ENCODE measurements at places on chromosomes 2 and 18.
A peak's percentile ranks its signal among the peaks of the same experiment; 100 is the strongest.

DNA sequence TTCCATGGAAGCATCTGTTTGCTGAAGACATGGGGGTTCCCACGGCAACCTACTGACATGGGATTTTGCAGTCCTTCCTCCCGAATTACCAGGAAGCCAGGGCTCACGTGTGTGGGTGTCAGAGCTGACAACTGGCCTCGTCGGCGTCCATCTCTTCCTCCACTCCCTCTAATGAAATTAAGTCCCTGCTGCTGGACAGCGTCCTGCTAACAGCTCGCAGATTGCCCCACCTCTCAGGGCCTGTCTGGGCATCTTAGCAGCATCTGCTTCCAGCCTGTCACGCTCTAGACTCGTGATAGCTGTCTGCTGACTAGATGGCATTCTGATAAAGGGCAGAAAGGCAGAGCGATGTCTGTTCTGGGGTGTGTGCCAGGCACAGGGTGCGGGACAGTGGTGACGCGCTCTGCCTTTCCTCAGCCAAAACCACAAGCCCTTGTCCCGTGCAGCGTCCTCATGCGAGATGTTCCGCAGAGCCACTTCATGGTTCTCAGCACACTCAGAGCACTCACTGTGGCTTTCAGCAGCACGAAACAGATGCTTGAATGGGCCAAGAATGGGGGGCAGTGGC lies 161.1 kb downstream of the ARL4C start:
- peak; percentile 85 for DNase-seq

- DNase-seq, result no peak
Measured at GRCh38 chr2:3913166-3913565, 209.8 kb downstream of the DCDC2C start.

GRCh38 chr2:190843890-190844699 lies 36.5 kb upstream of the GLS start:
- DNase-seq, result no peak

DNA sequence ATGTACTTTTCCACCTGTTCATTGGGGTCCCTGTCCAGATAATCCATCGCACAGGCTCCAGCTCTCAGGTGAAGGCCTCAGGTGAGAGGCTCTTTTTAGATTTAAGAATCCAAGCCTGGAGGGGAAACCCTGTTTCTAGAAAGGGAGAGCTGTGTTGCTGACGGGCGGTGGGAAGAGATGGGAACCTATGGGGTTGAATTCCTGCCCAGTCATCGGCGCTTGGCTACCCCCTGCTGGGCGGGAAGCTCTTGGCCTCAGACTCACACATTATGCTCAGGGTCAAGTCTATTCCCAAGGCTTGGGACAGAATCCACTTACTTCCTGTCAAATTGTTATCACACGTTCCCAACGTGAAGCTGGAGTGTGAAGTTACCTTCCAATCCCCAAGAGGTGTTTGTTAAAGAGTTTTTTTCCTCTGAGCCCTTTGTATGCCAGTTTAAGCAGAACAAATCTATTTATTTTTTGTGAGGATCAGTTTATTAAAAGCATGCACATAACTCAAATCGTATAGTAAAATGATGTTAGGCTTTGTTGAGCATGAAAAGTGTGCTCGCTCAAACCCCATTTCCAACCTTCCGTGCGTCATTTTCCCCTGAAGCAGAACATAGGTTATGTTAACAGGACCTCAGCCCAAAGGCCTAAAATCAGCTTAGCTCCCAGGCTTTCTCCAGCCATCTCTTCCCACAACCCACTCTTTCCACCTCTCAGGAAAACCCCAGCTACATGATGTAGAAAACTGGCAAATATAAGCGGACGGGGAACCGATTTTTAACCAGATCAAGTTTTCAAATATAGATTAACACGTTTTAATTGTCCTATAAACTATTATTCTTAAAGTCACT lies 181.7 kb upstream of the ETAA1 start:
- no peak for DNase-seq

DNA sequence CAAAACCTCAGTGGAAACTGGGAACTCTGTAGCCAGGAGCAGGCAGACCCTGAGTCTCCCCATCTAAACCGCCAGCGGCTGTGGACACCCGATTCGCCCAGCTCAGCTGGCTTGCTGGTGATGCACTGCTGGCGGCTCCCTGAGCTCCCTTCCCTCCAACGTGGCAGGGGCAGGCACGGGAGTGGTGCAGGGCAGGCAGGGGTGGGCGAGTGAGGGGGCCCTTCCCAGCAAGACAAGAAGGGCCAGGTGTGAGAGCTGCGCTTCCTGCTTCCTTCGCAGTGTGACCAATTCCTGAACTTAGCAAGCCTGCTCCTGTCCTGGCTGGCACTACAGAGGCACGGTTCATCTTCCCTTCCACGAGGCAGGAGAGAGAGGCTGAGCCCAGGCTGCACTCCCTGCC lies 12.3 kb upstream of the SEMA4C start:
- DNase-seq, result no peak

DNA sequence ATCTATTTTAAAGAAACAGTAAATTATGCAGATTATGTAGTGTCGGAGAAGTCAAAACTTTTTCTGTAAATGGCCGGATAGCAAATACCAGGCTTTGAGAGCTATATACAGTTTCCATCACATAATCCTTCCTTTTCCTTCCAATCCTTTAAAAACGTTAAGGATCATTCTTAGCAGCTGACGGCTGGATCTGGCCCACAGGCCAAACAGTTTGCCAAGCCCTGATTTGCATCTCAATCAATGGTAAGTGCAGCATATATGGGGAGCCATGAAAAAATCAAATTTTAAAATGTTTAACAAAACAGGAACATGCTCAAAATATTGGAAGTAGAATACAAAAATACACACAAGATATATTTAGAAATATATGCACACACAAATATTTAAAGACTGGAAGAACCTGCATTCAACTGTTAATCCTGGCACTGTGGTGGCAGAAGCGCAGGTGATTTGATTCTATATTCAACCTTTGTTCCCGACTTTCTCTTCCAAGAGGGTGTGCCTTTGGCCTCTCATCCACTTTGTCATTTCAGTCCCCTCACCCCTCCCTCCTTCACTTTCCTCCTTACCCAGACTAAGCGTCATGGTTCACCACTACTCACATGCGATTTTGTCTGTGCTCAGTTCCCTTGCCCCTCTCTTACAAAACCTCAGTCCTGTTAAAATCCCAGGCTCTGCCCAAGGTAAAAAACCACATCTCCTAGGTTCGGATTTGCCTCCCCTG lies 27.3 kb downstream of the NDUFA10 start:
- no peak for DNase-seq

DNA sequence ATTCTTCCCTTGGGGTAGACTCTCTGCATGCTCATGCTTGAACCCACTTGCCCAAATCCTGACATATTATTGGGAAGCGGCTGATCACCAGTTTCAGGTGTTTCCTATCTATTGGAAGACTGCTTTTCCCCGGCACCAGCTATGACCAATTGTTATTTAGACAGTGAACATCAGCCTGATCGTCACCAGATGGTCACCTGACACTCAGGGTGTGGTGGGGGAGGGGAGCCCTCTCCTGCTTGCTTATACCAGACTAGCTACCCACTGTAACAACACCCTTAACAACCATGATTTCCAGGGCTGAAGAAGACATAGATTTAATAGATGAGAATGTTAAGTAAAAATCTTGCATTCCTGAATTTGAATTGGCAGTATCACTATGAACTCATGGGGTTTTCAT lies 44.3 kb downstream of the RBM43 start:
- DNase-seq, result no peak

DNA sequence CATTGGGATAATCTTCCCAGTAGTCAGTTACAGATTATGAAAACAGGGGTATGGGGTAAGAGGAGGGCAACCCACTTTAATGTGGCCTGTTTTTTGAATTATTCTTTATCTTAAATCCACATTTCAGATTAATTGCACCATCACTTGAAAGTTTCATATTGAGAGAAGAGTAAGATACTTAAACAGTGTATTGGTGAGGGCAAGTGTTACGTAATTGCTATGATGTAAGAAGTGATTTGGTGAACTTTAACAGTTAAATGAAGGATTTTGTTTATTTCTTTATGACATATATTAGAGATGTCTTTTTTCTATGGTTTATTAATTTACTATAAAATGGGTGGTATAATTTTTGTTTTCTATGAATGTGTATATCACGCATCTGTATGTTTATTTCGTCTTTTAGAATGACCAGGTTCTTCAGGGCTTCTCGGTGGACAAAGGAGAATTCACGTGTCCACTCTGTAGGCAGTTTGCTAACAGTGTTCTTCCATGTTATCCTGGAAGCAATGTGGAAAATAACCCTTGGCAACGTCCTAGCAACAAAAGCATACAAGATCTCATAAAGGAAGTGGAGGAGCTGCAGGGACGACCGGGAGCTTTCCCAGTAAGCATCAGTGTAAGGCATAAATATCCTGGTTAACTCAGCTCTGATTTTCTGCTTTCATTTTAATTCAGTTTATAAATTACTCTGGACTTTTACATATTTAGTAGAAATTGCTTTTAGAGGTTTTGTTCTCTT lies 171.2 kb upstream of the MYO3B start:
- DNase-seq, result no peak

- DNase-seq, result no peak
Measured at GRCh38 chr18:62829936-62830335, 114.6 kb downstream of the PHLPP1 start.

GRCh38 chr18:8724452-8724851 lies 19.1 kb downstream of the MTCL1 start:
- DNase-seq, result no peak

DNA sequence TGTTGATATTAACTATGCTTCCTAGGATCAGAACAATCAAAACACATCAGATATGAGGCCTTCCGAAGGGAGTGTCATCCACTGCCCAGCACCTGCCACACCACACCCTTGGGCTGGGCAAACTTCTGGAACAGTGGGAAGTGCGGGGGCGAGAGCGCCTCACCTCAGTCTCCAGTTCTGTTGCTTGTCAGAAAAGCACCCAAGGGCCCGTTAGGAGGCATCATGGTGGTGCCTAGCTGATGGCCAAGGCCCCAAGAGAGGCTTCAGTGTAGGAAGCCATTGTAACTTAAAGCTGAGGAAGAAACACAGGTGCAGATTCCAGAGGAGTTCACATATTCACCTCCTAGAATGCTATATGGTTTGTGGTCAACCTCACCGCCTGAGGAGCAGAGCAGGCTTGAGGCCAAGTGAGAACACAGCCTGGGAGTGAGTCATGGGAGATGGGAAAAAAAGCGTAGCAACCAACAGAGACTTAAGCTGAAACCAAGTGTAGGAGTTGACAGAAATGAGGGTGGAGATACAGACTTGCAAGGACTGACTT lies 85.1 kb upstream of the ATL2 start:
- no peak for DNase-seq

DNA sequence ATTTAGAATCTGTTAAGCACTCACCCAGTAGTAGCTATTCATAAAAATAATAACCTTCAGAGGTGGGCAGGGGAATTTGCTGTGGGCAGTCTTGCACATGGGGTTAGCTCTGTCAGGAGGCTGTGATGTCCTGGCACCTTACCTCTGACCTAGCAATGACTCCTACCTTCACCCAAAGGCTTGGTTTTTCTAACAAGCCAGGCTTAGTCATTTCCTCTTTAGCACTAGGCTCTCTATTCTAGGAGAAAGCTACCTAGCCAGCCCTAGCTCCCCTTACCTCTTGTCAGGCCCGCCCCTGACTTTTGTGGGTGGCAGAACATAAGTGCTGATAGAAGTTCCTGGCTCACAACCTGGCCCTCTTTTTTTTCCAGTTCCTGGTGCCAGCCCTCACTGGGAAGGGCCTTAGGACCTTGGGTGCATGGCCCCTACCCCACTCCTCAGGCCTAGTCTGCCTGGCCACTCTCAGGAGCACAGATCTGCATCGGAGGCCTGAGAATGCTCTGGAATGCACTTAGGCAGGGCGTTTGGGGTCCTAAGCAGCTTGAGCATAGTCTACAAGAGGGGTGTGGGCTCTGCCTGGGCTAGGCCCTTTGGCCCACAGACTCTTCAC lies 17.7 kb downstream of the CPLX4 start:
- DNase-seq, result no peak

DNA sequence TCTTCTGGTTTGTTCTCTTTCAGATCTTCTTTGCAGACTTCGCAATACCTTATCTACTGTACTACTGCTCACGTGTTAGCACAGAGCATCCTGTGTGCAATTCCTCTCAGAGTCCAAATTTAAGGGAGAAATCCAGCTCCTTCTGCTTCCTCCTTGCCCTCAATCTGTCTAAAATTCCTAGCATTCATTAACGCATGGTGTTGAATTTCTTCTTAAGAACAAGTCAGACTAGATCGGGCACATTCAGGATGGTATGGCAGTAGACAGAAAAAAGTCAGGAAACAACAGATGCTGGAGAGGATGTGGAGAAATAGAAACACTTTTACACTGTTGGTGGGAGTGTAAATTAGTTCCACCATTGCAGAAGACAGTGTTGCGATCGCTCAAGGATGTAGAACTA lies 206.1 kb upstream of the CDH7 start:
- no peak for DNase-seq

- peak; percentile 72 for DNase-seq
Measured at GRCh38 chr2:3354986-3355385, 22.6 kb downstream of the EIPR1 start.

GRCh38 chr2:237097911-237098702 lies 12.4 kb downstream of the COPS8 start:
- no peak for DNase-seq

DNA sequence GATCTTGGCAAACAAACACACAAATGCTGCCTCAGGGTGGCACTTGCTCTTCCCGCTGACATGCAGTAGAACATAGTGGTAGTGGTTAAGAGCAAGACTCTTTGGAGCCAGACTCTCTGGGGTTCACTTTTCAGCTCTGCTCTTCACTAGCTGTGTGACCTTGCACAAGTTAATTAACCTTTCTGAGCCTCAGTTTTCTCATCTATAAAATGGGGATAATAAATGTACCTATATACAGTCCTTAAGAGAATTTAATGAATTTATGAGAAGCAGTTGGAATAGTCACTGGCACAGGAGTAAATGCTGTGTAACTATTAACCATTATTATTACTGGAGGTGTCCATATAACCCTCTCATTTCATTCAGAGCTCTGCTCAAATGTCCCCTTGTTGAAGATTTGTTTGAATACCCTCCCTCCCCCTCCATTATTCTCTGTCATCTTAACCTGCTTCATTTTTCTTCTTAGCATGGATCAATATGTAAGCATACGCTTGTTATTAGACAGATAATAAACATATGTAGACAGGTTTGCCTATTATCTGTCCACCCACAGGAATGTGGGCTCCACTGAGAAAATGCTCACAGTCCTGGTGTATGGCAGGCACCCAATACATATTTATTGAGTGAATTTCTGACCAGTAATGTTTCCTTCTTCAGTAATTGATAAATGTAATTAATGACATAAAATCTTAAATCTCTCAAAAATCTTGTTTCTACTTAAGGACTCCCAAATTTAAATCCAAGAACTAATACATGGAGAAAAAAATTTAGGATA lies 64.5 kb downstream of the TSPYL6 start:
- DNase-seq, result no peak

DNA sequence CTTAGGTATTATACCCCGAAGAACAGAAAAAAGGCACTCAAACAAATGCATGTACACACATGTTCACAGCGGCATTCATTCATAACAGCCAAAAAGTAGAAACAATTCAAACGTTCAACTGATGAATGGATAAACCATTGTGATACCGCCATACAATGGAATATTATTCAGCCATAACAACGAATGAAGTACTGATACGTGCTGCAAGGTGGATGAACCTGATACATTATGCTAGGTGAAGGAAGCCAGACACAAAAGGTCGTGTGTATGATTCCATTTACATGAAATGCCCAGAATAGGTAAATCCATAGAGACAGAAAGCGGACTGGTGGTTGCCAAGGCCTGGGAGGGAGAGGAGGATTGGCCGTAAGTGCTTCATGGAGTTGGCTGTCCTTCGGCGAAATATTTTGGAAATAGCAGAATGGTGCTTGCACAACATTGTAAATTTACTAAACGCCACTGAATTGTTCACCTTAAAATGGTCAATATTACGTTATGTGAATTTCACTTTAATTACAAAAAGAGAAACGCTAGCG lies 750 bp upstream of the RMP24 start:
- DNase-seq, result peak; percentile 45

GRCh38 chr2:69766014-69766413 lies 24.1 kb downstream of the ANXA4 start:
- DNase-seq, result no peak
